T-cell (primary cell): ENCODE measurements at places on chromosomes 2 and 18.

DNA sequence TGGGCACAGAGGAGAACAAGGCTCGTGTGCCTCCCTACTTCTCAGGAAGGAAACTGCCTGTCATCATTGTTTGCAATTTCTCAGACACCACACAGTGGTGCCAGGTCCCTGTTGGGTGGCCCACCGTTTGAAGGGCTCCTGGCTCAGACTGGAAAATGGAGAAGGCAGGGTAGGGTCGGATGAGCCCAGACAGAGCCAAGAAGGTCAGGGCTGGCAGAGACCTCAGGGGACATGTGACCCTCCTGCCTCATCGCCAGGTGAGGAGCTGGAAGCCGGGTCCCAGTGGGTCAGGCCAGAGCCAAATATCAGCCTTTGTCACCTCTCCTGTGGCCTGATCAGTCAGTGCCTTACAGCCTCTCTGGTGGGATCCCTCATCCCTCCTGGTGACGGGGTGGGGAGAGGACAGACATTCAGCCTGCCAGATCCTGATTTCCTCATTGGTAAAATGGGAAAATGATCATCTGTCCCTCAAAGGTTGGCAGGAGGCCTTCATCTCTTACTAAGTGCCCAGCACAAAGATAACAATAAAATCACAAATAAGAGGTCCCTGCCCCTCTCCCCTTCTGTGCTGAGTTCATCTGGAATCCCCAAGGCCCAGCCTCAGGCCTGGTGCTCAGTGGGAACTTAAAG lies 117.6 kb downstream of the CAPN13 start:
- H3K27ac ChIP-seq: no peak overlapping the region
- no peak overlapping the region for H3K4me3 ChIP-seq
- DNase-seq: no peak
- H3K4me1 ChIP-seq: no peaks in the 10 kb centered on the region
- no peaks in the 10 kb centered on the region for H3K36me3 ChIP-seq

- H3K27me3 ChIP-seq: no peaks in the 10 kb centered on the region
- H3K27ac ChIP-seq: no peak overlapping the region
- H3K36me3 ChIP-seq: no peaks in the 10 kb centered on the region
Observed at GRCh38 chr2:213161759-213162515, 10.5 kb upstream of the IKZF2 start.

GRCh38 chr2:131557558-131558321 lies 30.1 kb downstream of the CCDC74A start:
- no peak for DNase-seq
- H3K27me3 ChIP-seq: peaks cover 6% of the 10 kb centered on the region
- H3K4me3 ChIP-seq: no peak overlapping the region
- H3K36me3 ChIP-seq: no peaks in the 10 kb centered on the region
- H3K27ac ChIP-seq: no peak overlapping the region
- H3K4me1 ChIP-seq: no peaks in the 10 kb centered on the region

GRCh38 chr18:48663931-48664847 lies 125.4 kb downstream of the CTIF start:
- H3K4me1 ChIP-seq: no peaks in the 10 kb centered on the region
- H3K4me3 ChIP-seq: no peak overlapping the region
- H3K27me3 ChIP-seq: no peaks in the 10 kb centered on the region
- H3K27ac ChIP-seq: no peak overlapping the region
- H3K36me3 ChIP-seq: no peaks in the 10 kb centered on the region

- no peaks in the 10 kb centered on the region for H3K27me3 ChIP-seq
- no peak overlapping the region for H3K27ac ChIP-seq
- no peaks in the 10 kb centered on the region for H3K36me3 ChIP-seq
- peaks cover 15% of the 10 kb centered on the region for H3K4me1 ChIP-seq
- no peak for DNase-seq
- no peak overlapping the region for H3K4me3 ChIP-seq
Observed at GRCh38 chr2:144382849-144383248, 137.1 kb downstream of the ZEB2 start.

GRCh38 chr2:69007169-69007568 lies 5.8 kb upstream of the ANTXR1 start:
- H3K4me1 ChIP-seq: no peaks in the 10 kb centered on the region
- no peak overlapping the region for H3K4me3 ChIP-seq
- H3K27ac ChIP-seq: no peak overlapping the region
- DNase-seq: no peak

GRCh38 chr2:213107728-213108127 lies 43.7 kb downstream of the IKZF2 start:
- no peak overlapping the region for H3K4me3 ChIP-seq
- no peaks in the 10 kb centered on the region for H3K27me3 ChIP-seq
- peaks cover 8% of the 10 kb centered on the region for H3K4me1 ChIP-seq
- no peaks in the 10 kb centered on the region for H3K36me3 ChIP-seq

- no peaks in the 10 kb centered on the region for H3K4me1 ChIP-seq
- no peaks in the 10 kb centered on the region for H3K36me3 ChIP-seq
- no peaks in the 10 kb centered on the region for H3K27me3 ChIP-seq
- no peak overlapping the region for H3K4me3 ChIP-seq
- no peak for DNase-seq
- H3K27ac ChIP-seq: no peak overlapping the region
Observed at GRCh38 chr2:195486987-195487644, 169.9 kb upstream of the SLC39A10 start.

DNA sequence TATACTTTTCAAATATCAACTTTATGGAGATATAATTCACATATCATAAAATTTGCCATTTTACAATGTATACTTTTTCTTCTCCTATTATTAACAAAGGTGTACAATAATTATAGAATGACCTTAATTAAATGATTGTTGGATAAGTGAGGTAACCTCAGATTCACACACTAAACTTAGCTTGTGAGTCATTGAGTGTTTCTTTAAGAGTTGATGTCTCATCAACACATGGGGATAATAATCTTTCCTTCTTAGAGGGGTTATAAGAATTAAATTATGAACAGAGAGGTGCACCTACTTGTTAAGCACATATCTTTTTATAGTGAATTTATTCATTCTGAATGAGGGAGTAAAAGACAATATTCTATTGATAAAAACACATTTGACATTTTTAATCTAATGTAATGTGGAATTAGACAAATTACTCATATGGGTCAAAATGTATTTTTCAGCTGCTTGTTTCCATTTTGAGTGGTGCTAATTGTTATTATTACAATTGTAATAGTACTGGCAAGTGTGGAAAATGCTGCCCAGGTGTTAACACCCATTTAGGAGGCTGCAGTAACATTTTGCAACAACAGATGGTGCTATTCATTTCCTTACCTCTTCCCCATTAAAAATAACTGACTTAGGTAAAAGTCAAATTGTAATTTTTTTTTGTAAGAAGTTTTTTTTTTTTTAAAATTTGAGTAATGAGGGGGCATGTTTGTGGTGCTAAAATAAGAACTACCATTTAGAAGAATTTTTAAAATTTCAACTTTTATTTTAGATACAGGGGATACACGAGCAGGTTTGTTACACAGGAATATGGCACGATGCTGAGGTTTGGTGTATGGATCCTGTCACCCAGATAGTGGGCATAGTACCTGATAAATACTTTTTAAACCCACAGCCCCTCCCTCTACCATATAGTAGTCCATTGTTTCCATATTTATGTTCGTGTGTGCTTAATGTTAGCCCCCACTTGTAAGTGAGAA lies 32.1 kb upstream of the DYNAP start:
- DNase-seq: no peak
- no peaks in the 10 kb centered on the region for H3K27me3 ChIP-seq
- H3K27ac ChIP-seq: no peak overlapping the region
- no peak overlapping the region for H3K4me3 ChIP-seq
- H3K36me3 ChIP-seq: no peaks in the 10 kb centered on the region

- peak overlapping the region; percentile 4 for H3K4me3 ChIP-seq
- peak overlapping the region; percentile 49 for H3K27ac ChIP-seq
- H3K36me3 ChIP-seq: peaks cover 23% of the 10 kb centered on the region
- DNase-seq: no peak
- no peaks in the 10 kb centered on the region for H3K27me3 ChIP-seq
Observed at GRCh38 chr2:113181258-113182051, 7.7 kb downstream of the PSD4 start.

- no peak for DNase-seq
- H3K27ac ChIP-seq: no peak overlapping the region
- H3K36me3 ChIP-seq: no peaks in the 10 kb centered on the region
- H3K4me3 ChIP-seq: no peak overlapping the region
- no peaks in the 10 kb centered on the region for H3K4me1 ChIP-seq
- no peaks in the 10 kb centered on the region for H3K27me3 ChIP-seq
Observed at GRCh38 chr2:177271981-177272666, 7.6 kb upstream of the NFE2L2 start.

DNA sequence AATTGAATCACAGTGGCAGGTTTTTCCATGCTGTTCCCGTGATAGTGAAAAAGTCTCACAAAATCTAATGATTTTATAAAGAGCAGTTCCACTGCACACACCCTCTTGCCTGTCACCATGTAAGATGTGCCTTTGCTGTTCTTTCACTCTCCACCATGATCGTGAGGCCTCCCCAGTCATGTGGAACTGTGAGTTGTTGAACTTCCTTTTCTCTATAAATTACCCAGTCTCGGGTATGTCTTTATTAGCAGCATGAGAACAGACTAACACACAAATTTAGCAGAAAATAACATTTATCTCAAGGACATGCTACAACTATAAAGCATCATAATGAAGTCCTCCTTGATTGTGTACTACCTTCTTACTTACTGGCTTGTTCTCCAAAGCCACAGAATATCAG lies 1526.0 kb downstream of the LRP1B start:
- no peak for DNase-seq
- H3K4me3 ChIP-seq: no peak overlapping the region
- H3K36me3 ChIP-seq: no peaks in the 10 kb centered on the region
- H3K4me1 ChIP-seq: no peaks in the 10 kb centered on the region
- no peaks in the 10 kb centered on the region for H3K27me3 ChIP-seq

DNA sequence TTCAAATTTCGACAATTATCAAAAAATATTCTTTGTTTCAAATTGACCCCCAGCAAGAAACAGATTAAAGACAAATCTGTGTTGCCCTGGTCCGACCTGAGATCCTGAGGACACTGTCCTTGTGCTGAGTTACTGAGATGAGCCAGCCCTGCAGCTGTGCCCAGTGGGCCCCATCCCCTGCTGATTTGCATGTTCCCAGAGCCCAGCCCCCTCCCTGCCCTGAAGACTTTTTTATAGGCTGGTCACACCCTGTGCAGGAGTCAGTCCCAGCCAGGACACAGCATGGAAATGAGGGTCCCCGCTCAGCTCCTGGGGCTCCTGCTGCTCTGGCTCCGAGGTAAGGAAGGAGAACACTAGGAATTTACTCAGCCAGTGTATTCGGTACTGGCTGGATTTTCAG lies 31.4 kb upstream of the ZNG1B start:
- no peaks in the 10 kb centered on the region for H3K4me1 ChIP-seq
- H3K36me3 ChIP-seq: no peaks in the 10 kb centered on the region
- no peak for DNase-seq
- H3K27ac ChIP-seq: no peak overlapping the region

GRCh38 chr2:191245046-191245868 lies at the start of gene MYO1B:
MYO1B (plus strand) TSS chr2:191245404; CDS start chr2:191276896, 31,492 bp downstream.
- peak within 1 kb of the TSS; percentile 67 for H3K4me3 ChIP-seq
- DNase-seq: no peak
- no peaks in the 10 kb centered on the region for H3K27me3 ChIP-seq

DNA sequence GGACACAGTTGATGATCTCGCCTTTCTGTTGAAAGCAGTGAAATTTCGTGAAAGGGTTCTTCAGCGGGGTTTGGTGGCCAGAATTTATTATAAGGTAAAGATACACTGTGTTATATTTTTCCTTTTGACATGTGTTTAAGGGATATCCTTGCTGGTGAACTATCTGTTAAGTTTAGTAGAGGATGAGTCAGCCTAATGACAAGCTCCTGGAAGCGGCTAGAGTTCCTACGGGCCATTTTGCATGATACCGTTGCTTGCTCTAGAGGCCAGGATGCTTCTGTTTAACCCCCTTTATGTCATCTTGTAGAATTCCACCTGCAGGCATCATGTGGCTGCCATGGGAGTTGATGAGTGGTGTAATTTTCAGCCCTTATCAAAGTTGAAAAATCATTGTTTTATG lies 124.8 kb upstream of the BCL2L11 start:
- no peak overlapping the region for H3K27ac ChIP-seq
- no peak for DNase-seq
- H3K36me3 ChIP-seq: no peaks in the 10 kb centered on the region
- no peak overlapping the region for H3K4me3 ChIP-seq

GRCh38 chr2:105494683-105495425 lies 96.0 kb upstream of the FHL2 start:
- no peak for DNase-seq
- no peak overlapping the region for H3K4me3 ChIP-seq
- H3K27me3 ChIP-seq: no peaks in the 10 kb centered on the region

- no peaks in the 10 kb centered on the region for H3K36me3 ChIP-seq
- no peak for DNase-seq
- no peaks in the 10 kb centered on the region for H3K27me3 ChIP-seq
- no peak overlapping the region for H3K4me3 ChIP-seq
- H3K27ac ChIP-seq: no peak overlapping the region
Observed at GRCh38 chr2:198135481-198135934, 331.1 kb downstream of the PLCL1 start.

GRCh38 chr2:233163486-233164103 lies 87.9 kb upstream of the ATG16L1 start:
- no peak overlapping the region for H3K27ac ChIP-seq
- H3K27me3 ChIP-seq: no peaks in the 10 kb centered on the region
- H3K36me3 ChIP-seq: peaks cover 89% of the 10 kb centered on the region
- H3K4me3 ChIP-seq: no peak overlapping the region

- H3K4me3 ChIP-seq: no peak overlapping the region
- no peak for DNase-seq
- H3K4me1 ChIP-seq: no peaks in the 10 kb centered on the region
- H3K36me3 ChIP-seq: no peaks in the 10 kb centered on the region
- H3K27ac ChIP-seq: no peak overlapping the region
- no peaks in the 10 kb centered on the region for H3K27me3 ChIP-seq
Observed at GRCh38 chr2:130261970-130262760, 63.9 kb upstream of the TUBA3E start.

GRCh38 chr2:218081695-218082094 lies 12.6 kb downstream of the RUFY4 start:
- H3K27ac ChIP-seq: no peak overlapping the region
- no peaks in the 10 kb centered on the region for H3K27me3 ChIP-seq
- no peak overlapping the region for H3K4me3 ChIP-seq
- no peaks in the 10 kb centered on the region for H3K36me3 ChIP-seq

DNA sequence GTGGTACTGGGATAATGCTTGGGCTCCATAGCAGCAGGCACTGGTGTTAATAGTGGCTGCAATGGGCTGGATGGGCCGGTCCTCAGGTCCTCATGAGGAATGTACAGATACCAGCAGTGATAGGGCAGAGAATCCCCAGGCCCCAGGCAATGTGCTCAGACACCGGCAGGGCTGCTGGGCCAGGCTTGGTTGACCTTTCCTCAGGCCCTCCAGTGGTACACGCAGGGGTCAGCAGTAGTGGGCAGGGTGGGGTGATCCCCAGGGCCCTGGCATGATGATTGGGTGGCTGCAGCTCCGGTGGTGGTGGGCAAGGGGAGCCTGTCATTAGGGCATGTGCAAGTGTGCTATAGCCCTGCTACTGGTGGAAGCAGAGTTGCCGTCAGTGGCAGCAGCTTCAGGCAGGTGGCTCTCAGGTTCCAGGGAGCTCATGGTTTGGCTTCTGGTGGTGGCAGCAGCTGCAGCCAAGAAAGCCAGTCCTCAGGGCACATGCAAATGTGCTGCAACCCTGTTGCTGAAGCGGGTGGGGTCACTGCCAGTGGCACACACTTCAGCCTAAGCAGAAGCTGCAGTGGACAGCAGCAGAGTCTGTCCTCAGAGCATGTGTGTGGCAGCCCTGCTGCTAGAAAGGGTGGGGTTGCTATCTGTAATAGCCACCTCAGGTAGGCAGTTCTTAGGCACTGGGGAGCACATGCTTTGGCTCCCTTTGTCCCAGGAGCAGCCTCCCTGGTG lies 56.8 kb downstream of the CCNT2 start:
- no peak overlapping the region for H3K27ac ChIP-seq
- H3K27me3 ChIP-seq: peaks cover 8% of the 10 kb centered on the region
- no peaks in the 10 kb centered on the region for H3K36me3 ChIP-seq
